Stimulated activated CD8-positive, alpha-beta memory T cell treated with anti-CD3 and anti-CD28 coated beads, Interleukin-15, amount 100 ng/mL, for 24 hours (primary cell): ENCODE measurements at places on chromosomes 4 and X.

GRCh38 chr4:69991016-69991415 lies 4.8 kb upstream of the STATH start:
- DNase-seq = no peak

DNA sequence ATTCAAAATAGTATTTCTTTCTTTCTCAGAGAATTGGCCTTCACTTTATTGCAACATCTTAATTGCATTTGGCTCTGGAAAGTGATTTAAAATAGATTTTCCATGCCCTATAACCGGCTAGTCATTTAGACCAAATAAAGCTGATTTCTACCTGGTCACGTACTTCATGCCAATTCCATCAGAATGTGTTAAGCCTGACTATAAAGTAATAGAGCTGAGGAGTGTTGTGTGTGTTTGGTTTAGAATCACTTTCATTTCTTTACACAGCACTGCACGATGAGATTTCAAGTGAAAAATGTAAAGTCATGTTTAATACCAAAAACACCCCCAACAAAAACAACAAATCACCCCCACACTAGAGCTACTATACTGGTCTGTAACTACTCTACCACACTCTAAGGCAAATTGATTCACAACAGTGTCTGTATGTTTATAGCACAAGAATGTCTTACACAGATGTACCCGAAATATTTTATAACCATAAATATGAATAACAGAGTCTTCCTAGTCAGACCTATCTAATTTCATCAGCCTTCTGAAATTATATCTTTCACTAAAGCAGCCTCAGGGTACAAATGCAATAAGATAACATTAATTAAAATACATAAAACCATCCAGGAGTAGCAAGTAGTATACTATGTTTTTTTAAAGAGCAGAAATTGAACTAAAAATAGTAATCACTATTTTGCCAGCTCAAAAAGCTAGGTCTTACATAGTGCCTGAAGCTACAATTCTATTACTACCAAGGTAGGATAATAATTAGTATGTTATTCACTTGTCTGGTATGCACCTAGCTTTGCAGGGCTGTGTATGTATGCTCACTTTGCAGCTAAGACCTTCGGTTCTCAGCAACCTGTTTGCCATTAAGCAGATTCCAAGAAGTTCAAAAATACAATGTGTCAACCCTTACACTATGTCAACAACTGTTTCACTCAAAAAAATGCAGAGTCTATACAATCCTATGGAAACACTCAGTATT lies 28.4 kb downstream of the APBB2 start:
- no peak for DNase-seq

- DNase-seq = no peak
These were observed 10.8 kb upstream of the ARX start for GRCh38 chrX:25026576-25026975.

DNA sequence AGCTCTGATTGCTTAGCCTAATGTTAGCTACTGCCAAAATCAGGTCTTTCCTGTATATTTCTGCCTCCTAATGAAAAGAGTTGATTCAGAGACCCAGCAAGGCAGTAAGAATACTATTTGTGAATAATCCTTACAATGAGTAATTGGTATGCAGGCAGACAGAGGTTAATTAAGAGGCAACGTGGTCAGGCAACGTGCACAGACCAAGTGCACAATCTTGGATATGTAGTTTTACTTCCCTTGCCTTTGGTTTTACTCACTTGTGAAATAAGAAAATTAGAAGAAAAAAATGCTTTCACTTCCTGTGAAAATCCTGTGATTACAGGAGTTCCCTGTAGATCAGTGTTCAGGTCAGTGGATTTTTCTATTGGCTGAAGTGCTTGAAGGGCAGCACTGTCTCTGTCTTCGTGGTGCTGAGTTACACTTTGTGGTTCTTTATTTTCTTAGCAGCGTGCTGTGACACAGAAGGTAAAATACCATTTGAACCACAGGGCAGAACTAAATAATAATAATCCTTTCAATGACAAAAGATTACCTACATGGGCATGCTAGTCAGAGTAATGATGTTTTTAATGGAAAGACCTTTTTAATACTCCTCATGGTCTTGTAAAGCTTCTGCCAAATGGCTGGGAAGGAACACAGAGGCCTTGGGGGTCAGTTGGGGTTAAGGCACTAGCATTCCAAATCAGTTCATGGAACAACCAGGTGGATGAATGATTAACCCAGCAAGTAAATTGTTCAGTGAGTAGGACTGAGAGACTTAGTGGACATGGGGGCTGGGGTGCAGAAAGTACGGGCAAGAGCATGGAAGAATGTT lies 430.9 kb downstream of the MAPK10 start:
- no peak for DNase-seq

- no peak for DNase-seq
These were observed 43.1 kb upstream of the PPARGC1A start for GRCh38 chr4:23932901-23933308.

DNA sequence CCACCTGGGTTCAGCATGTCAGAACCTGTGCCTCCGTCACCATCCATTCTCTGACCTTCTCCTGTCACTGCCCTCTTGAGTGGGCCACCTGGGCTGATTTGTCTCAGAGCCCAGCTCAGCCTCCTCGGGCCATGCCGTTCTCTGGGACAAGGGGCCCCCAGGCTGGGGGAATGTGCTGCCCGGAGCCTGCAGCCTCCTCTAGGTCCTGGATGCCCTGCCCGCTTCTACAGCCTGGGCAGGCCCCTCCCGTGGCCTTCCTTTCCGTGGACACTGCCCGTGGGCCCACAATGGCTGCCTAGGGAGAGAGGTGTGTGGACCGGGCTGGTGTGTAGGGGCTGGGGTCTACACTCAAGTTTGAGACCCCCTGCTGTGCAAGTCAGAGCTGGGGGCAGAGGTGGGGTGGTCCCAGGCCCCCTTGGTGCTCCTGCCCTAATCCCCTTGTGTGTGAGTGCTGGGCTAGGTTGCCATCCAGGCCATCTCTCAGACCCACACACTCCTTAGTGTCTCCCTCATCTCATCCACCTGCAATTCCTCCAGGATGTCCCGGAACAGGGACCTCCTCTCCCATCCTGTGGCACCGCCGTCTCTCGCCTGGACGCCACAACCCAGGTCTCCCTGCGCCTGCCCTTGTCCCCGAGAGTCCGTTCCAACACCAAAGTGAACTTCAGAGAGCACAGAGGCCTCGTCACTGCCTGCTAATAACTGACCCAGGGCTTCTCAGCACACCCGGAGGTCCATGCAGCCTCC lies 12.4 kb downstream of the PSAPL1 start:
- DNase-seq = no peak

DNA sequence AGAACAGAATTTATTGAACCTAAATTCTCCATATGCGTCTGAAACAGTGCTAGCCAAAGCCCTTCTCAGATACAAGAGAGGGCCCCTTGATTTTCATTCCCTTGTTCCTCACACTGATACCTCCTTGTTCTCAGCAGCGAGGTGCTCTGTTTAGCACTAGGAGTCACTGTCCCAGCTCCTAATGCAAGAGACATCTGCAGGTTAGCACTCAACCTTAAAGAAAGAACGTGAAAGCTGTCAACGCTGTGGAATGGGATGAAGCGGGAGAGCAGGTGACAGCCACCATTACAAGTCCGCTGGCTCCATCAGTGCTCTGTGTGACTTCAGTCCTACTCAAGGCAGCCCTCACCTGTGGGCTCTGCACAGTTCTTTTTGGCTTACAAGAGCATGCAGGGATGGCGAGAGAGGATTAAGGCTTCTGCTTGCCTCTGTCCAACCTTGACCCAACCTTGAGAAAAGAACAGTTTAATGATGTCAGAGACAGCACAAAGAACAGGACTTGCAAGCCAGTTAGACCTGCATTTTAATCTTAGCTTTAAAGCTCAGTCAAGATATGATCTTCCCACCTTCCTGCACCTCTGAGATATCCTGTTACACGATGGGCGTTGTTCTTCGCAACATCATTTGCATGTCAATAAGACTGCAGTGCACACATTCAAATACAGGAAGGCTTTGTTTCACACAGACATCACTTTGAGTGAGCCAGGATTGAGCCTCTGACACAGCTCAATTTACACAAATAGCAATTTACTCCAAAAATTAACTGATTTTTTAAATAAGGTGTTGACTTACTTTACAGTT lies 95.1 kb downstream of the ARSF start:
- no peak for DNase-seq

DNA sequence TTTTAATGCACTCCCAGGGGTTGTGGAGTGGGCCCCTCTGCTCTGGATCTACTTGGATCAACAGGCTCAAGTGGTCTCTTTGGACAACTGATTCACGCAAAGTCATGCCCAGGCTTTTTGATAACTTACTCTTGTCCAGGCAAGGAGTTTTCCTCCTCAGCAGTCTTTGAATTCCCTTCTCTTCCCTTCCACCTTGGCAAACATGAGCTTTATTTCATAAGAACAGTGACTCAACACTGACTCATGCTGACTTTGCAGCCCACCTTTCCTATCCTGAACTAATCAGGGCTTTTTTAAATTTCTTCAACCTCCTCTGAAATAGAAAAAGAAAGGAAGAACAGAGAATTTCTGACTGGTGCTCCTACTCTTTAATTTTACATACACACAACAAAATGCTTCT lies 132.1 kb upstream of the LDB2 start:
- DNase-seq = no peak

GRCh38 chrX:3699821-3700381 lies 13.5 kb downstream of the PRKX start:
- DNase-seq = no peak

- no peak for DNase-seq
These were observed 433 bp upstream of the COQ2 start for GRCh38 chr4:83285055-83285407.

- no peak for DNase-seq
These were observed 30.3 kb downstream of the ABLIM2 start for GRCh38 chr4:8128100-8128856.

DNA sequence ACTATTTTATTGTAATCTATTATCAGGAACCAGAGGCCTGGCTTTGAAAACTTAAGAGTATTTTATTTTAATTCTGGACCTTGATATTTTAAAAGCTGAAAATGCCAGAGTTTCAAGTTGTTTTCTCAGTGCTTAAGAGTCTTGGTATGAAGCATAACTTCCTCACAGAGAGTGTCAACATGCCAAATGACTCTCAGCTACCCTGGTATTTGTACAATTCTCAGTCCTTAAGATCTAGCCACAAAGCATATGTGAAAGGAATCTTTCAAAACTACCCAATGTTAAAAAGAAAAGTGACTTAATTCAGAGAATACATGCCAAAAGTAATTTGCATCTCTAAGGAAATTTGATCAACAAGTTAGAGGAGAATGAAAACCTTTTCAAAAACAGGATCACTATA lies 171.9 kb downstream of the DKK2 start:
- DNase-seq = no peak

DNA sequence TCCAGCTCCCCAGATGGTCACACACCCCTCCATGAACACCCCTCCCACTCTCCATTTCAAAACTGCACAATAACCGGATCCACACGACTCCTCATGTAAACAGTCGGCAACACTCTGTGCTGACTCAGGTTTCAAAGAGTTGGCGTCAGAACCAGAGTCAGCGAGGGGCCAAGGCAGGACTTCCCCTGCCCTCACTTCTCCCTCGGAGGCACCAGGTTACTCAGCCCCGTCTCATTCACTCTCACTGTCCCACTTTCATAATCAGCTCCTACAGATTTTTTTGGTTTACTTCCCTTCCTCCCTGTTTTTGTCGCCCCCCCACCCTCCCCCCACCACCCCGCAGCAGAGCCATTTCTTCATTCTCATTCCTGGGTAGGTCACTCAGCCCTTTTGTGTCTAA lies 2.7 kb upstream of the TIMP1 start:
- no peak for DNase-seq

GRCh38 chr4:165716472-165716871 lies 156.6 kb upstream of the TLL1 start:
- no peak for DNase-seq

DNA sequence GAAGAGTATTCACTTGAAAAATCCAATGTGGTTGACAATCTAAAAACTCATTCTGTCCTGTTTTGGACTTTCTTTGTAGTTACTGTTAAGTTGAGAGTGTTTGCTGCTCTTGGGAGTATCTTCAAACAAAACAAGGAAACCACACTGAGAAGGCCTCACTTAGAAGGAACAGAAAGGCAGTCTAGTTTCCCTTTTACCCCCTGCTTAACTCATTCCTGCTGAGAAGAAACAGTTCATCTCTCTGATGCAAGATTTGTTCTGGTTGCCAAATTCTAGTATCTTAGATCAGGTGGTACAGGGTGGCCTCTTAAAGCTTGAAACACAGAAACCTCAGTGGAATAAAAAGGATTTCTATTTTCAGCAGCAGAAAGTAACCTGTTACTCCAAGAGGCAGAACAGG lies 41.4 kb downstream of the GUCY2F start:
- no peak for DNase-seq

GRCh38 chr4:173564461-173564860 lies 34.4 kb upstream of the HAND2 start:
- no peak for DNase-seq

GRCh38 chr4:41957634-41958033 lies 22.4 kb downstream of the TMEM33 start:
- no peak for DNase-seq

GRCh38 chr4:122898370-122899150 lies 23.8 kb downstream of the NUDT6 start:
- no peak for DNase-seq

- DNase-seq = no peak
These were observed 317.0 kb upstream of the CXXC4 start for GRCh38 chr4:104811727-104812126.

- DNase-seq = no peak
These were observed 3.3 kb upstream of the GASK1B start for GRCh38 chr4:158176108-158176507.

DNA sequence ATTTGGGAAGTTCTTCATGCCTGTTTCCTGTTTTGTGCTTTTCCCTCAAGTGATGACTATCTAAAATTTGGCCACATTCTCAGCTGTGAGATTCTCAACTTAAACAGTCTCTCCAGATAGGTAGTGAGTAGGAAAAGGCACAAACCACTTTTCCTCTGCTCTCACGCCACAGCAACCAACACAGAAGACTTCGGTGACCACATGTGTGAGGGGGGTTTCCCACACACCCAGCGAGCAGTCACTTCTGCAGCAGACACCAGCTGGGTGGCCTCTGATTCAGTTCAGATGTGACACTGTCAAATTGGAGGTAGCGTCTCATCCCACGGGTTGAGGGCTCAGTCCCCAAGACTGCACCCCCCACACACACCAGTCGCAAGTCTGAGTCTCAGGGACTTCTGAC lies 25.1 kb upstream of the CLDN34 start:
- peak; percentile 13 for DNase-seq

DNA sequence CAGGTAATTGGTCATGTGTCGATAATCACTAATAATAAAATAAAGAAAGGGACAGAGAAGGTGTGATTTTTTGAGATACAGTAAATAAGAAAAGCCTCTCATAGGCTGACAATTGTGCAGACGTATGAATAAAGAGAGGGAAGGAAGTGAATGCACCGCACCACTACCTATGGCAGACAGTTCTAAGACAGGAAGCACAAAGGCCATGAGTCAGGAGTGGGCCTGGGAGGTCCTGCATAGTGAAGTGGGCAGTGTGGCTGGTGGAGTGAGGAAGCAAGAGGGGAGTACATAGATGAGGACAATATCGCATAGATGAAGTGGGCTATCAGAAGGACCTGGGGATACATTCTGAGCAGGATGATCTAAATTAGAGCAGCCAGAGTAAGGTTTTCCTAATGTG lies 75.6 kb downstream of the BMP3 start:
- no peak for DNase-seq
